ENCODE measurements at places on chromosomes 4 and X.

- DNase-seq: no peak
Measured at GRCh38 chr4:99410075-99410474, 25.1 kb downstream of the ADH7 start.

DNA sequence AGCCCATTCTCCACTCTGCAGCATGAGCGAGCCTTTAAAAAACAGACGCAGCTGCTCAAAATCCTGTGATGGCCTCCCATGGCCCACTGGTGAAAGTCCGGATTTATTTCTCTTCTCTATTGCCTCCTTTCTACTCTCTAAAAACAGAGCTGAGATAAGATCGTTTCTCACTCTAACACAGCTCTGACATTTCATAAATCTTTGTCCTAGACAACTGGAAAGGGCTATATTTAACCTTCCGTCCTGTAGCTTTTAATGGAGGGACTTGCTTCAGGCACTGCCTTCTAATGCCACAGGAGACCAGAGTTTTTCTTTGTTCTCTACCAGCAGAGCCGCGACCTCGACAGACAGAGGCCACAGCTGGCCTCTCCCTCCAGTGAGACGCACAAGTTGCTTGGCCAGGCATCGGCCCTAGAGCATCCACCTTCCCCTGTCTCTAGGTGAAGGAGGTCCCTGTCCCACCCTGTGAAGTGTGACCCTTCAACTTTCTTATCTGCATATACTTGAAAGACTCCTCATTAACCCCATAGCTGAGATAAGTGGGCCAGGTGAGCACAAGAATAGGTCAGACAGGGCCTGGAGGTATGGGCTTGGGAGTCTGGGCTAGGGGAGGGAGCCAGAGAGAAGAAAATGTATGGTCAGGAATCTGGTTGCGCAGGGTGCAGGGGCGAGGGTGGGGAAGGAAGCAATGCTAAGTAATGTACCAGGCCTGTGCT, 50.0 kb downstream of the RTL5 start:
- no peak for DNase-seq

GRCh38 chrX:103357871-103358270, 1.6 kb downstream of the TCEAL9 start:
- DNase-seq: no peak

- DNase-seq: no peak
Measured at GRCh38 chr4:40606239-40606767, 23.4 kb downstream of the RBM47 start.

- no peak for DNase-seq
Measured at GRCh38 chrX:124737771-124738170, 391.4 kb downstream of the SH2D1A start.

- DNase-seq: peak; percentile 29
Measured at GRCh38 chr4:2537011-2537830, 774 bp downstream of the FAM193A start.

DNA sequence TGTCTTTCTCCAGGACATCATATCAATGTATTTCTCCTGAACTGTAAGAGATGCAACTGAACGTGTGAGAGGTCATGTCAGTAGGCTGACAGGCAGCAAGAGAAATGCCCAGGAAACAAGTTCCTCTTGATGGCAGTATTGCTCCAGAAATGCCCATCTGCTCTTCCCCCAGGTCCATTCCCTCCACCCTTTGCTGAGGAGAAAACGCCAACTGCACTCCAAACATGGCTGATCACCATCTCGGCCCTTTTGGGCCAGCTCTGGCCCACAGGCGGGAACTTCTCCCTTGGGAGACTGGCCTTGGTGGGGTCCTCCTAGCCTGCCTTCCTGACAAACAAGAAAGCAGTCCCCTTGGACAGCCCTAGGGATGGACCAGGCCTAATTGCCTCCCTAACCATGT, 276.5 kb upstream of the AGTR2 start:
- no peak for DNase-seq

GRCh38 chr4:168666531-168666930, 169.7 kb downstream of the PALLD start:
- DNase-seq: no peak

- DNase-seq: no peak
Measured at GRCh38 chr4:60579335-60579734, 620.8 kb upstream of the ADGRL3 start.

DNA sequence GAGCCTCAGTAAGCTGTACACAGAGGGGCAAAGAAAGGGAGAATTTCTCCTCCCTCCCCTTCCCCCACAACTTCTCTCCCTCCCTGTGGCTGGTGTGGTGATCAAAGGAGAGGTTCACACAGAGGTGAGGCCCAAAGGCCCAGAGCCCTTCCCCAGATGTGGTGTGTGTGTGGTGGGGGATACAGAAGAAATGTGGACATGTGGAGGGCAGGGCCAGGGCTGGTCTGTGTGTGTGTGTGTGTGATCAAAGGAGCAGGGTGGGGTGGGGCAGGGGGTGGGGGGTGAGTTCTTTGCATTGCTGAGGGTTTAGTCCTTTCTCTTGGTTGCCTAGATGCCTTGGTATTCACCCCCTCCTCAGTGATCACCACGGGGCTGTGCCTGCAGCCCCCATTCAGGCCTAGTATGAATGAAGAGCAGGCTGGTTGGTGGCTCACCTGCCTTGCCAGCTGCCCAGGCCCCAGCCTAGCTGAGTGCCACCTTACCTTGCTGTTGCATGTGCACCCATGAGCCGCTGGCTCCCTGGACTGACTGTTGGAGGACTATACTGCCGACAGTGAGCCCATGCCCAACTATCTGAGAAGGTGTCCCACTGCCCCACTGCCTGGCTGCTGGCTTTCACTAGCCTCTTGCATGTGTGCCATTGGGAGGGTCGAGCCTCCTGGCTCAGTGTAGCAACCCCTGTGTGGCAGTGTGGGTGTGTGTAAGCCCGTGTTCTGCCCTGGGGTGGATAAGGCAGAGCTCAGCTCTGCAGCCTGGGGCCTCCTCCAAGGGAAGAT, 101.9 kb downstream of the EFNB1 start:
- no peak for DNase-seq

DNA sequence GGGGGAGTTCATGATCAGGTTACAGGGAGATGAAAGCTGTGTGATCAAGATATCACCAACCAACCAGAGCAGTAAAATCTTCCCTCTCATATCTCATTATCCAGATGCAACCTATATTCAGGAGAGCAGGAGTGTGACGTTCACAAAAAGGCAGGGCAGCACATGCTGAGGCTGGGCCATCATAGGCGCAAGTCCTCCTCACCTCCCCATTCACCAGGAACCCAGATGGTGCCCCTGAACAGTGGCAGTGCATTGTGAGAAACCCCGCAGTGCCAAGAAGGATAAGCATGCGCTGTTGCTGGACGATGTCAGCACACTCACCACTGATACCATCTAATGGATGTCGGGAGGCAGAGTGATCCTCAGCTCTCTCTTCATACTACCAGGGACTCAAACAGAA, 170.9 kb downstream of the COL25A1 start:
- DNase-seq: no peak

GRCh38 chr4:878796-879728, 53.1 kb downstream of the GAK start:
- no peak for DNase-seq

DNA sequence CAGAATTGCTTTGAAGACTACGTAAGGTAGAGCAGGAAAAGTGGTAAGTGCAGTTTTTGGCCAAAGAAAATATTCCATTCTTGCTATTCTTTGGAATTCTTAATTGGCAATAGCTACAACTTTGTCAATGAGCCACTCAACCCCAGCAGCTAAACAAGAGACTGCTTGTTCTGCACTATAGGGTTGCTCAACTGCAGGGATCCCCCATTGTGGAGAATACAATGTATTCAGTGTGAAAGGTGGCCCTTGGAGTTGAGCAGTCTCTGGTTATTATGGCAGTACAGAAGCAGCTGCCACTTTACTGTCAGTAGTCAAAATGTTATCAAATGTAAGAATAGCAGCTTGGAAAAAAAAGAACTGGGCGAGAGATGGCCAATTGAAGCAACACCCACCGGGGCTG, 808.7 kb downstream of the CENPC start:
- DNase-seq: no peak

DNA sequence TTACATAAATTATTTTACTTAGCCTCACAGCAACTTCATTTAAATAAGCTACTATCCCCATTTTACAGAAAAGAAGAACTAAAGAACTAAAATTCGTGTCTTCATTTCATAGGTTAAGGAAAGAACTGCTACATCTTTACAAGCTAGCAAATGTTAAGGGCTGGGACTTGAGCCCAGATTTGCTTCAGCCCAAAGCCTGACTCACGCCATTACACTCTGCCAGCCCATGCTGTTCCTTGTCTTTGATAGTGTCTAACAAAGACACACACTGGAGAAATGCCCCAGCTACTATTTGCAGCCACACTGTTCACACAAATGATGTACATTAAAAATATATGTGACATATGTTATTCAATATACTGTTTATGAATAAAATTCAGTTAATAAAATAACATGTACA, 29.0 kb upstream of the ERVMER34-1 start:
- no peak for DNase-seq

DNA sequence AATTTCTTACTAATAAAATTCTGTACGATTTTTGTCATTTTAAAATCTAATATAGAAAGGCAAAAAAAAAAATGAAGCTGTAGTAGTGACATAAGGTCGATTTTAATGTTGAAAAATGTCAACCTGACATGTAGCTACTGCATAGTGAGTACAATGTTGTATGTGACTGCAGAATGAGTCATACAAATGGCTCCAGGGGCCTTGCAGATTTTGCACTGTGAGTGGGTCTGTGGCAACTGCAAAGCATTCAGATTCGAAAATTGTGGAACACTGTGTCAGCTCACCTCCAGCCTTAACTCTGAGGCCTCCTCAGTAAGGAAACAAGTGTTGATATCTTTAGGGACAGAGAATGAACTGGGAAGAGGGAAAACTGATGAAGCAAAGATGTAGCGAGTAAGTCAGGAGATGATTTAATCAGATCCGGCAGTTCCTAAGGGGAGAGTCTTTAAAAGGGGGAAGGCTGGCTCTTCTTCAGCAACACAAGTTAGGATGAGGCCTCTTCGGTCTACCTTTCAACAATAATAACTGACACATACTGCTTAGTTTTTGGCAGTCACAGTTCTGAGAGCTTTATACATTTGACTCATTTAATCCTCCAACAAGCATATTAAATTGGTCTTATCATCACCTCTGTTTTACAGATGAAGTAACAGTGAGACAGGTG, 24.9 kb downstream of the TKTL2 start:
- DNase-seq: no peak

- DNase-seq: no peak
Measured at GRCh38 chrX:11209798-11210414, 83.3 kb upstream of the AMELX start.

GRCh38 chr4:110669663-110670062, 46.8 kb upstream of the PITX2 start:
- no peak for DNase-seq

DNA sequence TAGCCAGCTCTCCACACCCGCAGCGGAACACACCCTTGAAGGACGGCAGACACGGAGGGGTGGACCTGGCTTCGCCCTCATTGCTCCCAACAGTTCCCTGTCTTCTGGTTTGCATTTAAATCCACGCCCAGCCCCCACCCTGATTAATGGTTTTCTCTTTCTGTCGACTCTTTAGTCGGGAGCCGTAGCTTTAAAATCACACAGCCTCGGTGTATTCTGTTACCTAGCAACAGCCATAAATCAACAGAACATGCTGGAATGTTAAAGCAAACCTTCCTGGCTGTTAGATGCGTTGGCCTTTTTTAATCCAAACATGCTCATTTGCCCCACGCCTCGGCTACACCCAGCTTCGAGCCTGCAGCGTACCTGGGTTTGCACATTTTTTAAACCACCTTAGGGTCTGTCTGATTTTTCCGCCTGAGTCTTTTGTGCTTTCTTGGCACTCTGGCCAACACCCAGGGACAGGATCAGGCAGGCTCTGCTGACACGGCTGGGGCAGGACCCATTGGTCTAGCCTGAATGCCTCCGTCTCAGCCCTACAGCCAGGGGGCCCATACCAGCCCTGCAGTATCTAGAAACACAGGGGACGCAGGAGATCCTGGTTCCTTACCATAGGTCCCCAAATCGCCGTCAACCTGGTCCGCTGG, 21.4 kb upstream of the PPP2R2C start:
- DNase-seq: no peak

DNA sequence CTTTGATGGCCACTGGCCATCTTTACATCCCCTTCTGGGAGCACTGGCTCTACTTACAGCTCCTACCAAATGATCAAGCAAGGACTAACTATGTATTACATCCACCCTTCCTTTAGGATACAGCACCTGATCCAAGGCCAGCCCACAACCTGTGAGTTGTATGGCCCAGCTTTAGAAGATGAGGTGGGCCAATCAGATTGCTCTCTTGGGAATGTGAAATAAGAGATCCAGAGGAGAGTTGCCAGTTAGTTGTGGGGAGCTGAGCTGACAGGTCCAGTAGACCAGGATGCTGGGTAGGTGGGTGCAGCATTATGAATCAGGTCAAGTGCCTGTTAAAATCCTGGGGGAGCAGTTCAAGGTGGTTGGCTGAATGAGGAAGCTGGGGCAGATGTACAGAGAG, 111.5 kb downstream of the GNL3L start:
- no peak for DNase-seq

GRCh38 chr4:183146478-183146877, 47.4 kb downstream of the WWC2 start:
- no peak for DNase-seq
